WTC11 (cell line): ENCODE measurements at places on chromosomes 3 and 15.
A peak's percentile ranks its signal among the peaks of the same experiment; 100 is the strongest.

GRCh38 chr3:167808910-167809309, 73.4 kb downstream of the SERPINI1 start:
- no peaks in the 10 kb centered on the region for H3K27me3 ChIP-seq
- H3K36me3 ChIP-seq: no peaks in the 10 kb centered on the region
- H3K27ac ChIP-seq: no peak overlapping the region

- no peak overlapping the region for H3K27ac ChIP-seq
- H3K4me1 ChIP-seq: peaks cover 42% of the 10 kb centered on the region
- H3K4me3 ChIP-seq: no peak overlapping the region
- H3K36me3 ChIP-seq: peaks cover 16% of the 10 kb centered on the region
Observed at GRCh38 chr3:45988804-45989203, 6.8 kb downstream of the FYCO1 start.

- no peak for DNase-seq
- H3K36me3 ChIP-seq: 0 out of 2 replicates have a peak, but pooled peaks cover 6% of the 10 kb centered on the region
- H3K4me1 ChIP-seq: peaks cover 54% of the 10 kb centered on the region
- no peak overlapping the region for H3K27ac ChIP-seq
Observed at GRCh38 chr3:193391902-193392301, 13.3 kb upstream of the ATP13A5 start.

GRCh38 chr3:33690341-33690740, 27.7 kb downstream of the CLASP2 start:
- H3K4me3 ChIP-seq: no peak overlapping the region
- DNase-seq: no peak
- no peak overlapping the region for H3K27ac ChIP-seq
- H3K4me1 ChIP-seq: no peaks in the 10 kb centered on the region
- H3K36me3 ChIP-seq: peaks cover 3% of the 10 kb centered on the region; the same call in 1 of the 2 replicates

DNA sequence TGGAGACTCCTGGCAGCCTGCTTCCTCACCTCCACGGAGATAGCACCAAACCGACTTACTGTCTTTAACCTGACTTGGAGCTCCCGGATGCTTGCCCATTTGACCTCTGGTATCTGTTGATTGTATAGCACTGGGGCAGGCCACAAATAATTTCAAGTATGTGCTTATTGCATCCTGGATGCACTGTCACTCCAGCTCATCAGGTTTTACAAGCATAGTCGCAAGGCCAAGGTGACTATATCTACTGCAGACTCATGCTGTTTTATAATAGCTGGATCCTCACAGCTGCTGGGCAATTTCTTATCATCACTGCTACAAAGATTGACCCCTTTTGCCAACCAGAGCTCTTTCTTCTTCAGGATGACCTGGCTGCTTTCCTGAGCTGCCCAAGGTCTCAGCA, 45.6 kb downstream of the PEX5L start:
- H3K36me3 ChIP-seq: peaks cover 1% of the 10 kb centered on the region
- H3K27me3 ChIP-seq: no peaks in the 10 kb centered on the region
- no peaks in the 10 kb centered on the region; the same call in 1 of the 2 replicates for H3K4me1 ChIP-seq
- H3K27ac ChIP-seq: no peak overlapping the region

DNA sequence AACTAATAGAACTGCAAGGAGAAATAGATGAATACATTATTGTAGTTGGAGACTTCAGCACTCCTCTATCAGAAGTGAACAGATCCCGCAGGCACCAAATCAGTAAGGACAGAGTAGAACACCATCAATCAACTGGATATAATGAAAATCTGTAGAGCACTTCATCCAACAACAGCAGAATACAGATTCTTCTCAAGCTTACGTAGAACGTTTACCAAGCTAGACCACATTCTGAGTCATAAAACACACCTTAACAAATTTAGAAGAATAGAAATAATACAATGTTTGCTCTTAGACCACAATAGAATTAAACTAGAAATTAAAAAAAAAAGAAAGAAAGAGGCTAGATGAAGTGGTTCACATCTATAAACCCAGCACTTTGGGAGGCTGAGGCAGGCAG, 70.7 kb upstream of the NEDD4 start:
- no peaks in the 10 kb centered on the region for H3K36me3 ChIP-seq
- DNase-seq: no peak
- no peaks in the 10 kb centered on the region for H3K4me1 ChIP-seq
- no peak overlapping the region for H3K27ac ChIP-seq
- no peak overlapping the region for H3K4me3 ChIP-seq
- H3K27me3 ChIP-seq: no peaks in the 10 kb centered on the region; the same call in 1 of the 2 replicates

DNA sequence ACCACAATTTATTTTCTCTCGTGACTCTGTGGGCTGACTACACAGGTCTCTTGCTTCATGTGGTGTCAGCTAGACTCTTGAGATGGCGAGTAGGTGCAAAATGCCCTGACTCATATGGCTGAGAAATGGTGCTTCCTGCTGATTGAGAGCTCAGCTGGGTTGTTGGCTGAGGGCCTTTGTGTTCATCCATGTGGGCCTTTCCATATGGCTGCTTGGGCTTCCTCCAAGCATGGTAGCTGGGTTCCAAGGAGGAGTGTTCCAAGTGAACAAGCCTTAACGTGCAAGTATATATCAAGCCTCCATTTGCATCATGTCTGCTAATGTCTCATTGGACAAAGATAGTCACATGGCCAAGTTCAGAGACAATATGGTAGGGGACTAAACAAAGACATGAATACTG, 164.0 kb downstream of the PDCD6IP start:
- peaks cover 1% of the 10 kb centered on the region; the same call in 1 of the 2 replicates for H3K27me3 ChIP-seq
- DNase-seq: no peak
- H3K36me3 ChIP-seq: no peaks in the 10 kb centered on the region
- H3K27ac ChIP-seq: no peak overlapping the region
- H3K4me1 ChIP-seq: peaks cover 5% of the 10 kb centered on the region

DNA sequence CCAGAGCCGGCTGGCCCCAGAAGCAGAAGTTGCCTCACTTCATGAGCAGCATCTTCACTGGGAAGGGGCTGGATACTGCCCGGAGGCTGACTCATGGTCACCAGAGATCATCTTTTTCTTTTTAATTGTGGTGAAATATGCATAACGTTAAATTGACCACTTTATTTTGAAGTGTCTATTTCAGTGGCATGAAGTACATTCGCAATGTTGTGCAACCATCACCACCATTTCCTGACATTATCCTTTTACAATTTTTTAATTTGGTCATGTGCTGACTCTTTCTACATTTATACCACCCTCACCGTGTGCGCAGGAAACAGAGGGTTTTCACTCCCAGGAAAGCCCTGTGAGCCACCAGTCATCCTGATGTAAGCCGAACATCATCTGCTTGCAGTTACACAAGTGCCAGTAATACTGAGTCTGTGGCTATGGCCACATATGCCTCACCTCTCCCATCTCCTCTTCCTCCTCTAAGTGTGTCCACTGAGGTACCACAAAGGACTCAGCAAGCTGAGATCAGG, 51.6 kb upstream of the ABHD17C start:
- no peak overlapping the region for H3K4me3 ChIP-seq
- no peak overlapping the region for H3K27ac ChIP-seq
- H3K4me1 ChIP-seq: no peaks in the 10 kb centered on the region
- no peak for DNase-seq
- H3K27me3 ChIP-seq: peaks cover 8% of the 10 kb centered on the region

DNA sequence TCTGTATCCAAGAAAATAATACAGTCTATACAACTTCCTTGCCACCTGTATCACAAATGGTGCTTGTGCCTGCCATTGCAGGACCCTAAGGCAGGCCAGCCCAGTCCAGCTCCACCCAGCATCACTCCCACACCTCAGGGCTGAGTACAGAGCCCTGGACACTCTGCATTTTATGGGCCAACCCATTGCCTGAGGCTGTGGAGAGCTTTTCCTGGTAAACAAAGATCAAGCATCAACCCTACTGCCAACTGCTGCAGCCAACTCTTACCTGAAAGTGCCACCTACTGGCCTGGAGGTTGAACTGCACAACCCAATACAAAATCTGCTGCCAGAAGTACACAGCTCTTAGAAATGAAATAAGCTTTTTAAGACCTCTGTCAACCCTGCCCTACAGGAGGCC, 1082.2 kb downstream of the NAALADL2 start:
- H3K4me1 ChIP-seq: peaks cover 7% of the 10 kb centered on the region; the same call in 1 of the 2 replicates
- peak overlapping the region; percentile 90 for H3K27ac ChIP-seq
- H3K4me3 ChIP-seq: no peak overlapping the region
- peak; percentile 62 for DNase-seq
- H3K36me3 ChIP-seq: peaks cover 54% of the 10 kb centered on the region

DNA sequence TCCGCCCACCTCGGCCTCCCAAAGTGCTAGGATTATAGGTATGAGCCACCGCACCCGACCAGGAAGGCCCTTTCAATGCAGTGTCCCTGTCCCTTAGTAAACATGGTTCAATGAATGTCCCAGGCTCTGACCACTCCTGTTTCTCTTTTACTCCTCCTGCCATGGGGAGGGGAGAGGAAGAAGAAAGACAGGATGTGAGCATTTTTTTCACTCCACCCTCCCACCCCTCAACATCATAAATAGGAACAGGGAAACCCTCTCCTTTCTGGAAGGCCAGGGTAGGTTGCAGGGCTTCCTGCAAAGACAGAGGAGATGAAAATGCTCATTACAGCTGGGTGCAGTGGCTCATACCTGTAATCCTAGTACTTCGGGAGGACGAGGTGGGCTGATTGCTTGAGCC, 7.5 kb upstream of the TATDN2 start:
- no peak for DNase-seq
- peaks cover 14% of the 10 kb centered on the region for H3K4me1 ChIP-seq
- peaks cover 21% of the 10 kb centered on the region for H3K36me3 ChIP-seq
- no peak overlapping the region for H3K4me3 ChIP-seq

- no peaks in the 10 kb centered on the region for H3K36me3 ChIP-seq
- H3K4me3 ChIP-seq: no peak within 1 kb of the TSS
- no peaks in the 10 kb centered on the region for H3K27me3 ChIP-seq
Observed at GRCh38 chr3:160676547-160677303, at the start of gene ARL14. ARL14 (plus strand) TSS chr3:160677160; CDS start chr3:160677347, 187 bp downstream.

DNA sequence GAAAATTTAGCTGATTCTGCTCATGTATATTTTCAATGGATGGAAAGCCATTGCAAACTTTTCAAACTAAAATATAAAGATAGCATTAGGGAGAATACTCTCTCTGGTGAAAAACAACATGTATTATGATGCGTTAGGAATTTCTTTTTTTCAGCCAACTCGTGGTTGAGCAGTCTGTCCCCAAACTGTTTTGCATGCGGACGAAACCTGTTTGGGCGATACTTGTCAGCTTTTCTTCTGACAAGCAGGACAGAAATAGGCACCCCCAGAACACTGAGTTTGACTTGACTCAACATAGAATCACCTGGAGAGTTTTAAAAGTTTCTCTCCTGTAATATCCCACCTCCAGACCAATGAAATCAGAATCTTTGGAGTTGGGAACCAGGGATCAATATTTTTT, 417.5 kb upstream of the TPRG1 start:
- DNase-seq: no peak
- no peaks in the 10 kb centered on the region for H3K27me3 ChIP-seq
- no peaks in the 10 kb centered on the region for H3K36me3 ChIP-seq

DNA sequence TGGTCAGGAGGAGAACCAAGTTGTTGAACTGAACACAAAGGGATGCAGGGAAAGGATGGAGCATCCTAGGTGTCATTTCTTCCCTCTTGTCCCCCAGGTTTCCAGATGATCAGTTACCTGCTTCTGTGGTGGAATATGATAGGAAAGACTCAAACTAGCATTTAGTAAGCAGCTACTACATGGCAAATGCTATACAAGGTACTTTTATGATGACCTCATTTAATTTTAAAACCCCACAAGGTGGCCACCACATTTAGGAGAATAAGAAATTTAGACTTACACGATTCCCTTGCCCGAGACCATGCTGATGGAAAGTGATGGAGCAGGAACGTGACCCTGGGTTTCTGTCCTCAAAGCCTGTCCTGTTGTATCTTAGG, 40.9 kb downstream of the CCR4 start:
- peaks cover 6% of the 10 kb centered on the region for H3K4me1 ChIP-seq
- DNase-seq: no peak
- H3K36me3 ChIP-seq: no peaks in the 10 kb centered on the region
- H3K27ac ChIP-seq: no peak overlapping the region

DNA sequence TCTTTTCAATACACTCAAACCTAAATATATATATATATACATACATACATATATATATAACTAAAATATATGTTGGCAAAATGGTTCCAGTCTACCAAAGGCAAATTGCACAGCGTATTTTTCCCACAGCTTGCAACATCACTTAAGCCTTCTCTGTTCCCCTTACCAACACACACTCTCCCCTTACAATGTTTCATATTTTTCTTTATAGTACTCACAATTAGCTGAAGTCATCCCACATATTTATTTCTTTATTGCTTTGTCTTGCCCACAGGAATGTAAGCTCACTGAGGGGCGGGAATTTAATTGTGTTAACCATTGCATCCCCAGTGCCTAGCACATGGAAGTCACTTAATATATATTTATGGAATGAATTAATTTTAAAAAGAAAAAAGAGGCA, 288.3 kb downstream of the ULK4 start:
- H3K36me3 ChIP-seq: peaks cover 11% of the 10 kb centered on the region
- H3K27ac ChIP-seq: no peak overlapping the region
- DNase-seq: no peak
- no peak overlapping the region for H3K4me3 ChIP-seq

GRCh38 chr15:38768970-38769369, 204.4 kb upstream of the RASGRP1 start:
- H3K4me3 ChIP-seq: no peak overlapping the region
- no peak overlapping the region; the same call in 1 of the 2 replicates for H3K27ac ChIP-seq
- H3K36me3 ChIP-seq: no peaks in the 10 kb centered on the region

- peak overlapping the region; percentile 46 for H3K27ac ChIP-seq
- 0 out of 2 replicates have a peak, but pooled peaks cover 4% of the 10 kb centered on the region for H3K27me3 ChIP-seq
- H3K36me3 ChIP-seq: no peaks in the 10 kb centered on the region
- DNase-seq: no peak
- H3K4me3 ChIP-seq: no peak overlapping the region
Observed at GRCh38 chr3:65939801-65940246, 98.9 kb downstream of the MAGI1 start.

DNA sequence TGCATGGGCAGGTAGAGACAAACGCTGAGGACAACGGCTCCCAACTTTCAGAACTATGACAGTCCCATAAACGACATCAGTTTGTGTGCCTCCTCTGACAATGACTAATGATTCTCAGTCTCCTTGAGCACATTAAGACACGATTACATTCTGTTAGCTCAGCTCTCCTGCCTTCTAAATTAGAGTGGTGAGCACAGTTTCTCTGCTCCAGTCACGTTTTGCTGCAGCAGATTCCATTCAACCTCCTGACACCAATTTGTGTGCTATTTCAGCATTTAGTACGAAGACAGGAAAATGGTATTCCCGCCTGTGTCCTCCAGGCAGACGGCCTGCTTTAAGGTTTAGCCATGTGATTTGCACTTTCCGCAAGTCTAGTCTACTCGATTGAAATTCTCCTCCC, 458.4 kb upstream of the CFAP20DC start:
- no peak for DNase-seq
- H3K36me3 ChIP-seq: no peaks in the 10 kb centered on the region; the same call in 1 of the 2 replicates
- no peak overlapping the region for H3K4me3 ChIP-seq
- H3K27me3 ChIP-seq: no peaks in the 10 kb centered on the region; the same call in 1 of the 2 replicates
- peaks cover 11% of the 10 kb centered on the region for H3K4me1 ChIP-seq
- no peak overlapping the region for H3K27ac ChIP-seq

GRCh38 chr3:85660451-85660850, 701.7 kb downstream of the CADM2 start:
- H3K36me3 ChIP-seq: no peaks in the 10 kb centered on the region
- H3K27ac ChIP-seq: no peak overlapping the region
- peaks cover under 1% of the 10 kb centered on the region; the same call in 1 of the 2 replicates for H3K4me1 ChIP-seq
- no peak for DNase-seq
- no peak overlapping the region for H3K4me3 ChIP-seq
- H3K27me3 ChIP-seq: no peaks in the 10 kb centered on the region

GRCh38 chr3:33417066-33417673, 23.0 kb downstream of the UBP1 start:
- H3K27ac ChIP-seq: no peak overlapping the region
- peaks cover 66% of the 10 kb centered on the region for H3K36me3 ChIP-seq
- H3K27me3 ChIP-seq: no peaks in the 10 kb centered on the region
- DNase-seq: no peak
- no peak overlapping the region for H3K4me3 ChIP-seq
- no peaks in the 10 kb centered on the region for H3K4me1 ChIP-seq

- no peaks in the 10 kb centered on the region for H3K4me1 ChIP-seq
- DNase-seq: no peak
- H3K4me3 ChIP-seq: no peak overlapping the region
Observed at GRCh38 chr3:46104706-46105105, 77.4 kb upstream of the XCR1 start.
